ENCODE measurements at places on chromosomes 4 and X.
A peak's percentile ranks its signal among the peaks of the same experiment; 100 is the strongest.

GRCh38 chrX:19857131-19857530, 30.3 kb downstream of the SH3KBP1 start:
- ATAC-seq = no peak

DNA sequence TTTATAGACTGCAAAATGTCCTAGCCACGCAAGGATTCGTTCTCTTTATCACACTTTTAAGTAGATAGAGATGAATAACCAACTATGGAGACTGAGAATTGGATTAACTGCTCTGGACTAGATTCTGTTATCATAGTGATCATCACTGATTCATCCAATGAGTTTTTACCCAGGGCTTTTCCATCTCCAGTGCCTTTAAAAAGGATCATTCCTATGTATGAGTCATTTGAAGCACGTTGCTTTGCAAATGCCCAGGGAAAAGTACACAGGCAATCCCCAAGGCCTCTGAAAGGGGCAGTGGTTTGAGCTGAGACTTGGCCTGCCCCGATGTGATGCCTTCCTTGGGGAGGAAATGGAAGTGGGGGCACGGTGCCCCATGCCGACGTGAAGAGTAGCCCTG, 122.7 kb upstream of the PSAPL1 start:
- peak; percentile 98 for ATAC-seq

DNA sequence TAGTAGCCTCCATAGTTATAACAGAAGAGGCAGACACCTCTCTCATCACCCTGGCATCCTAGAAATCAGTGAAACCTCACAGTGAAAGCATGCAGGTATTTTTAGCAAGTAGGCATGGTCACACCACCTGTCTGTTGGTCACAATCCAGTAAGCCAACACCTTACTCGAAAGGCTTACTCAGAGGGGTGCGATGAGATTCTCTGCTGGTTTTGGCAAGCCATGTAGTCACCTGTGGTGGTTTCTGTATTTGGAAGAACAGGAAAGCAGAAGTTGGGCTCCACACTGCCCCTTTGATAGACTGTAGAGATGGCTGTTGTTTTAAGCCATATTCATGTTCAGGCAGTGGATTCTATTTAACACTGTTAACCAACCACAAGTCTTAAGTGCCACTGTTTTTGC, 134.7 kb downstream of the DCLK2 start:
- no peak for ATAC-seq

DNA sequence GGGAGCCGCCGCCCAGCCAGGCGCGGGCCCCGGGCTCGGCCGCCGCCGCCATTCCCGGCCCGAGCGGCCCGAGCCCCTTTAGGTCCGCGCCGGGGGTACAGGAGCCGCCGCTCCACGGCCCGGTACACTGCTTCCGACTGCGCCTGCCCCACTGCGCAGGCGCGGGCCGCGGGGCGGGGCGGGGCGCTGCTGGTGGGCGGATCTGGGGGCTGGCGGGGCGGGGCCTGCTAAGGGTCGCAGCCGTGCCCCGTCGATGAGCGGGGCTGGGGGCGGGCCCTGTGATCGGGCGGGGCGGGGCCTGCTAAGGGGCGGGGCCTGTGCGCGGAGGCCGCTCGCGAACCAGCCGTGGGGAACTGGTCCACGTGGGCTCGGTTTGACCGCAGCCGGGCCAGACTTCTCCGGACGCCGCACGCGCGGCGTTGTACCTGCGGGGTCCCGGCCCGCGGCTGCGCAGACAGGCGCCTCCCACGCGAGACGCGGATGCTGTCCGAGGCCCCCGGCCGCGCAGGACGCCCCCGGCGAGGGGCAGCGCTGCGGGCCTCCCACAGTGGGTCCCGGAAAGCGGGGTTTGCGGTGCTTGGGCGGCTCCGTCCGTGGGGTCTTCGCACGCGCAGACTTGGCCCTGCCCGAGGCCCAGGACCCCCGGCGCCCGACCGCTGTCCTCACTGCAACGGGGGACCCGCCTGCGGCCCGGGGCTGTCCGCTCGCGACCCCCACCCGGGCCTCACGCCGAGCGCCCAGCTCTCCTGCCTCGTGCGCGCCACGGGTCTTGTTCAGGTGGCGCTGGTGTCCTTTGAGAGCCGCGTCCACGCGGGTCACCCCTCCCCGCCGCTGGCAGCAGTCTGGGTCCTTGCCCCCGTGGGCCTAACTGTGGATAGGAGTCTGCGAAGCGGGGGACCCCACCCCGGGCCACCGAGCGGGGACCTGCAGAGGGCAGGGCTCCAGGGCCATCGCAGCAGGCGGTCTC, at the start of gene DGKQ:
Gene DGKQ (minus strand): TSS at position 139 of the 967 bp plus-strand sequence. CDS start 87 bp downstream, at position 52.
- peak; percentile 87 for ATAC-seq

DNA sequence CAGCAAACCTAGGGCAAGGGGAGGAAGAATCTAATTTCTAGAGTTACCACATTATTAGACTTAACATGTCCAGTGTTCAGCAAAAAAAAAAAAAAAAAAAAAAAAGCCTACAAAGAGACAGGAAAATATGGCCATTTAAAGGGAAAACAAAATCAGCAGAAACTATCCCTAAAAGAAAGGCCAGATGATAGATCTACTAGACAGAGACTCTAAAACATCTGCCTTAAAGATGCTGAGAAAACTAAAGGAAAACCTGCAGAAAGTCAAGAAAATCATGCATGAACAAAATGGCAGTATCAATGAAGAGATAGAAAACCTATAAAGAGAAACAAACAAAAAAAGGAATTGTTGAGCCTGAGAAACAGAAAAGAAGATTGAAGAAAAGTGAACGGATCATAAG, 43.8 kb downstream of the NELFA start:
- no peak for ATAC-seq

DNA sequence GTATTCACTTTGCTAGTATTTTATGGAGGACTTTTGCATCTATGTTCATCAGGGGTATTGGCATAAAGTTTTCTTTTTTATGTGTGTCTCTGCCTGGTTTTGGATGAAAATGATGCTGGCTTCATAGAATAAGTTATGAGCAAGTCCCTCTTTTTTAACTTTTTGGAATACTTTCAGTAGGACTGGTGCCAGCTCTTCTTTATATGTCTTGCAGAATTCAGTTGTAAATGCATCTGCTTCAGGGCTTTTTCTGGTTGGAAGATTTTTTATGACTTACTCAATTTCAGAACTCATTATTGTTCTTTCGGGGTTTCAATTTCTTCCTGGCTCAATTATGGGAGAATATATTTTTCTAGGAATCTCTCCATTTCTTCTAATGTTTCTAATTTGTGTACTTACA, 9.1 kb upstream of the CSN2 start:
- no peak for ATAC-seq

DNA sequence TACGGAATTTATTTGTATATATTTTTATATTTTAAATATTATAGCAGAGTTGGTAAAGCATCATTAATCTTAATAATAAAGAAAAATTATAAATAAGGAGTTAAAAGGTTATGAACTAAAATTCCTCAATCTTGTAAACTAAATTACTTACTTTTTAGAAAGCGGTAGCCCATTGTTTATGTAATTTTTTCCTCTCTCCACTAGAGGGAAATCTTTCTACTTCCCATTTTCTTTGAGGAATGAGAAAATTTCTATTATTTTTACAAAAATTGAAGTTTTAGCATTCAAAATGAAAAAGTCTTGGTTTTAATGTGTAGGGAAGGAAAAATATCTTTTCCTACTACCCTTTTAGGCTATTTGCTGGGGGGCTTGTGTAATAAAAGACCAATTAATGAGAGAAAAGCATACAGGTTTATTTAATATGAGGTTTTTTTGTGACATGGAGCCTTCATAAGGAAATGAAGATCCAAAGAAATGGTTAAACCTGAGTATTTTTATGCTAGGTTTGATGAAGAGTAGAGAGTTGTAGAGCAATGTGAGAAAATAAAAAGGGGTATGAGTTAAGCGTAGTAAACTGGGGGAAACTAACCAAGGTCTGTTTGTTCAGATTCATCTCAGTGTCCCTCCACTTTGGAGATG, 68.7 kb upstream of the ADAD1 start:
- no peak for ATAC-seq

DNA sequence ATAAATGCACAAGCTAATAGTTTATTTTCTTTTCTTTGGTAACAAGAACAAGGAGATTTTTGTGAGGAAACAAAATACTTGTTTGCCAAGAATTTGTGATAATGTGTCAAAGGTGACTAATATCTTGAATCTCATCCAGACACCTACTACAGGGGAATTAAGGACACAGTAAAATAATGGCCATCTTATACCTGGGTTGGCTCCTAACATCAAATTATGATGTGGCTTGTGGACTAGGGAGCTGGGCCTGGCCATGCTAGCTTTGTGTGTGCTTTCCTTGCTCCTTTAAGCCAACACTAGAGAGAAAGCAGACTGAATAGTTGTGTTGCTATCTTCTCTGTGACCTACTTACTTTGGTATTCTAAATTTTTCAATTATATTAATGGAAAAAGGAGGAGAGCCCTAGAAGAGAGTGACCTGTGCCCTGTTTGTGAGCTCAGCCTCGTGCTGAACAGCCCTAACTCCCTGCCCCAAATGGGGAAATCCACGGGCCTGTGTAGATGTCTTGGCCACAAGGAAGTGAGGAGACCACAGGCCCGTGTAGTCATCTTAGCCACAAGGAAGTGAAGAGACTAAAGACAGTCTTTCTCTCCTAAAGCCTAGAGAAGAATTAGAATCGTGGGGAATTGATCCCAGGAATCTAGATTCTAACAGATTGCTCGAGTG, 23.3 kb downstream of the ARHGAP24 start:
- peak; percentile 64 for ATAC-seq

GRCh38 chrX:23694606-23695005, 27.3 kb downstream of the PRDX4 start:
- ATAC-seq = peak; percentile 90

All from SK-N-SH treated with all-trans-retinoic acid at 6 μM for 48 hours (cell line).